Stimulated activated CD4-positive, alpha-beta T cell treated with anti-CD3 and anti-CD28 coated beads, TNF-alpha, amount 100 ng/mL, for 4 hours (primary cell): ENCODE measurements at places on chromosomes 4 and X.

DNA sequence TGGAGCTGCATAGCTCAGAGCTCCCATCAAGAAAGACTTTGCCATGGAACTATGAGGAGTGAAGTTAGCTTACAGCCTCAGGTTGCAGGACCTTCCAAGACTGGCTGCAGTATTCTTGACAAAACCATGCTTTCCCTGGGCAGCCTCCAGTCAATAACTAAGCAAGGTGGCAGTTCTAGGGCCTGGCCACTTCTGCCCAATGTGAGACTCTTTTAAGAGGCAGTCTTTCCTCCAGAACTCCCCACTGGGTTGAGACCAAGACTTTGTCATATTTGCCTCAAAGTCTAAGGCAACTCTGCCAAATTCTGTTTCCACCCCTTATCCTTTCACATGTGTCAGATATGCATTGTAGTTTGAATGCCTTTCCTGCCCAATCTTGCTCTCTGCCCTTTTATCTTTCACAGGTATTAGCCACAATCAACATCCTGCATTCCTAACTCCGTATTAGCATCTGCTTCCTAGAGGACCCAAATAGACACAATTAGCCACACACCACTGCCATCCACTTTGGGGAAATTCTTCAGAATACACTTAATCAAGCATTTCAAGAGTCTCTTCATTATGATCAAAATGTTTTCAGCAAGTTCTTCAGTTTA lies 17.7 kb upstream of the SLC25A43 start:
- no peak for DNase-seq

- no peak for DNase-seq
These were observed 3.7 kb upstream of the FAT1 start for GRCh38 chr4:186727169-186727976.

DNA sequence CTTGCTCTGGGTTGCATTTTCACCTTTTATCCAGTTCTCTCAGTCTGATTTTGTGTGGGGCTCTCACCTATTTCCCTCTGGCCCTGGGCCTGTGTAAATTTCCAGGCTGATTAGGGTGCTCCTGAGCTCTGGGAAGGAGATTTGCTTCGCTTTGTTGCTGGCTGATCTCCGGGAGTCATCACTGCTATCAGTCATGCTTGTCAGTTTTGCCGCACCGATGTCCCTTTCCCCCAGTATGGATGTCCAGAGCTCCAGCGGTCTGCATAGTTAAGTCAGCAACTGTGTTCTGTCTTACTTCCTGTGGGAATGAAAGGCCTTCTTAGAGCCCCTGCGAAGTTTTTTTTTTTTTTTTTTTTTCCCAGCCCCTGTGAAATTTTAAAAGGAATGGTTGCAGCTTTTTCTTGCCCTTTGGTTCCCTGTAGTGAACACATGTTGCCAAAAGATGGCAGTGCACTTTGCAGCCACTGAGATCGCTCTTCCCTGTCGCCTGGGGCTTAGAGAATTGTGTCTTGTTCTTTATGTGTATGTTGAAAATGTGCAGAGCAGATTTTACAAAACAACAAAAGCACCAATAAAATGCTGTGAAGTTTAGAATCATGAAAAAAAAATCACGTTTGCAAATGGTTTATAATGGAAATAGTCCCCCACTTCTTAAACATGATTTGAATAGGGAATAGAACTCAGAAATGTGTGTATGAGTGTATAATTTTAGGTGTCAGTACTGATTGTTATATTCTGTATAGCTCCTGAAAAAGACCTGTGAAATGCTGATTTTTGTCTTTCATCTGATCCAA lies 109.1 kb upstream of the SLC4A4 start:
- no peak for DNase-seq

GRCh38 chrX:38929966-38930421 lies 128.7 kb downstream of the MID1IP1 start:
- no peak for DNase-seq

GRCh38 chr4:11720292-11720691 lies 291.6 kb upstream of the HS3ST1 start:
- DNase-seq = no peak

GRCh38 chrX:123976706-123977316 lies 15.3 kb downstream of the STAG2 start:
- no peak for DNase-seq

GRCh38 chr4:3679851-3680311 lies 86.3 kb upstream of the ADRA2C start:
- DNase-seq = no peak

GRCh38 chr4:73870260-73870659 lies 1.1 kb downstream of the CXCL1 start:
- DNase-seq = no peak

DNA sequence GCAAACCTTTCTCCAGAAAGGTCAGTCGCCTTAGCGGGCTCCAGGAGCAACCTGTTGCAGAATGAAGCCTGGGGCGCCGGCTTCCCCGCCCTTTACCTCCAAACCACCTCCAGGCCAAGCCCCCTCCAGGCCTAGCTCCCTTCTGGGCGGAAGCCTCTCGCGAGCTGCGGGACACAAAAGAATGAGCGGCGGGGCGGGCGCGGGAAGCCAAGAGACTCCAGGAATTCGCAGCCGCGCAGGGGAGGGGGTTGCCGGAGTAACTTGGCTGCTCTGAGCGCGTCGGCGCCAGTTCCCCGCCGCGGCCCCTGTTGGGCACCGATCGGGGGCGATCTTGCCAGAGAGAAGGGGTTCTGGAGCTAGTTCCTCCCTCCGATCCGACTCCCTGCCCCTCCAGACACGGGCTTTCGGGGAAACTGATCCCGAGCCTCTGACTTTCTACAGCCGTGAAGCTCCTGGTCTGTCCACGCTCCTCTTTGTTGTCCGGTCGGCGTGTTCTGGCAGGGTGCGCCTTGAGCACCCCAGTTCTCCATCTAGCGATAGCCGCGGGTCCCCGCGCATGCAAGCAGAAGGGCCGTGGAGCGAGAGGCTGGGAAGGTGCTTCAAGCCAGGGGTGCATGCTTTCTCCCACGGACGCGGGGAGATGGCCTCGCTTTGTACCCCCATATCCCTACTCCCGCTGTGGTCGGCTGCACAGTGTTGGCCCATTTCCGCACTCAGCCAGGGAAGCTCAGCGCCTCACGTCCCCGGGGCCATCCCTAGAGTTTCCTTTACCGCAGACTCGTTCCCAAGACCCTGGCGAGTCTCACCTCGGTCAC lies 1.2 kb downstream of the PROM1 start:
- no peak for DNase-seq

GRCh38 chr4:22462688-22463087 lies 53.2 kb downstream of the ADGRA3 start:
- no peak for DNase-seq

DNA sequence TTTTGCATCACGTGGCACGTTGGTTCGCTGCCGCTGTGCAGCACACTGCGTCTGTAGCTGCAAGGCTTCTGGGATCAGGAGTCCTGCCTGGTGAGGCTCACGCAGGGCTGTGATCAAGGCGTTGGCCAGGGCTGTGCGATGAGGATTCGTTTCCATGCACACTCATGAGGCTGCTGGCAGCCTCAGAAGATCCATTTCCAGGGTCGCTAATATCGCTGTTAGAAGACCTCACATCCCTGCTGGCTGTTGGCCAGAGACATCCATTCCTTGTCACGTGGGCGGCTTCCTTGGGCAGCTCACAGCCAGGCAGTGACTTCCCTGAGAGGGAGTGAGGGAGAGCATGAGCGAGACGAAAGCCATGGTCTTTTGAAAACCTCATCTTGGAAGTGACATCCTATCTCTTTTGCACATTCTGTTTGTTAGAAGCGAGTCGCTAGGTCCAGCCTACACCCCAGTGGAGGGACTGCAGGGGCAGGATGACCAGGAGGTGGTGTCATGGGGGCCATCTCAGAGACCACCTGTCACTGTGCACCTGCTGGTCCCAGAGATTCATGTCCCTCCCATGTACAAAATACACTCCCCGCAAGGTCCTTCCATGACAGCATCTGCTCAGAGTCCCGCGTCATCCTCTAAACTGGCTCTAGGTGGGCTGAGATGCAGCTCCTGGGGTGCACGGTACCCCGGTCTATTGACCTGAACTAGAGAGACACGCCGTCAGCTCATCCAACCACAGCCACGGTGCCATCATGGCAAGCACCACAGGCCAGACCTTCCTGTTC lies 12.2 kb downstream of the RGS12 start:
- DNase-seq = no peak

GRCh38 chrX:136847874-136848273 lies 32.7 kb downstream of the RBMX start:
- DNase-seq = no peak

- no peak for DNase-seq
These were observed 440.2 kb downstream of the INPP4B start for GRCh38 chr4:142405695-142406498.

- DNase-seq = no peak
These were observed 75.5 kb downstream of the MTMR1 start for GRCh38 chrX:150768580-150769190.

DNA sequence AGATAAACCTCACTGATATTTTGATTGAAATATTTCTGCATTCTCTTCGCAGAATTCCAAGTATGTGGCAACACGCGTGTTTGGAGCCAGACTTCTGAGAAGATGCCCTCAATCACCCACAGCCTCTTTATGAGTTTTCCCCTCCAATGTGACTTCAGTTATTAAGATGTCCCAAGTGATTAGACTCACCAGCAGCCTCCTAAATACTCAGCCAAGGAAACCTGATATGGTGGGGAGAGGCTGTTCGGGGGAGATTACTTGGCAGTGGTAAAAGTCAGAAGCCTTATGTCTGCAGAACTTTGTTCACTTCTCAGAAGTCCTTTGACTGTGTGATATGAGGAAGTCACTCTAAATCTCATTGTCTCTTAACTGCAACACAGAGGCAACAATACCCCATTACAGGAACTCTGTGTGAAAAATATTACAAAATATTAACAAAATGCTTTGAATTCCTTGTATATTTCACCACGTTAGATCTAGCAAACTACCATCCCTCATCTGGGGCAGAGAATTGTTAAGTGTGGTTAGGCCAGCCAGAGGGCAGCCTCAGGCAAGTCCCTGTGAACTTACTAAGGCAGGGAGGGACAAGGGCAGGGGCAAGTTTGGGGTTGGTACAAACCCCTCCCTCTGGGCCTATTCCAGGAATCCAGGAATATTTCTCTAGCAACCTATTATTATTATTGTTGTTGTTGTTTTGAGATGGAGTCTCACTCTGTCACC lies 151.4 kb upstream of the USP9X start:
- no peak for DNase-seq

GRCh38 chr4:158384414-158384813 lies 137.3 kb upstream of the RXFP1 start:
- DNase-seq = no peak

DNA sequence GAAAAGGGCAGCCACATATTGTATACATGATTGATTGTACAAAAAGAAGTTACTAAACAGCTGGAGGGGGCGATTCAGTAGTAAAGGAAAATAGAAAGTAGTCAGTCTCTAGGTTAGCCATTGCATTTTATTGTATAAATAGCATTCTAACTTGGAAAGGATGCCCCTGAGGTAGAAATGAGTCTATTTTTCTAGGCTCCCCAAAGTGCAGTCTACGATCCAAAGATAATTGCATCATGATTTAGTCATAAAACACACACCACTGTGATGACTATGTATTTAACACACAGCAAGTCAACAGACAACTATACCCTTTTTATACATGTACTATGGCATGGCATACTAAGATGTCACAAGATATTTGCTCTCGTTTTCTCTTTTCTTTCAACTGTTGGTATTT lies 204.9 kb downstream of the APBB2 start:
- DNase-seq = no peak

DNA sequence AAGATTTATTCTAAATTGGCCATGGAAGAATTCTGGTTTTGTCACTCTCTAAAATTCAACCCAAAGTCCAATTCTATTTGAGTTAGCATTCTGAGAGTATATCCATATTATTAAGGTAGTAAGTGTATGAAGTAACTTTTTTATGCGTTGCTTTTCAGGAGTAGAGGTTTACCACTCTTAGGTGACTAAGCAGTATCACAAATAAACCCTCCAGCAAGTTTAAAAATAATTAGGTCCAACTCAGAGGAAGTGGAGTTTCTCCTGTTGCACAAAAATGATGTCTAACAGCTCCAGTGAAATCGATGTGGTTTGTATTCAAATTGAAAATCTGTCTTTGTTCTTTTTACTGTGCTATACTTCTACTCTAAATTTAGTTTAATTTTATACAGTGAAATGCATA lies 6.6 kb downstream of the SCML1 start:
- DNase-seq = no peak

GRCh38 chr4:85994576-85994975 lies 365.3 kb downstream of the MAPK10 start:
- no peak for DNase-seq
